ENCODE measurements at places on chromosomes 1 and 21.

DNA sequence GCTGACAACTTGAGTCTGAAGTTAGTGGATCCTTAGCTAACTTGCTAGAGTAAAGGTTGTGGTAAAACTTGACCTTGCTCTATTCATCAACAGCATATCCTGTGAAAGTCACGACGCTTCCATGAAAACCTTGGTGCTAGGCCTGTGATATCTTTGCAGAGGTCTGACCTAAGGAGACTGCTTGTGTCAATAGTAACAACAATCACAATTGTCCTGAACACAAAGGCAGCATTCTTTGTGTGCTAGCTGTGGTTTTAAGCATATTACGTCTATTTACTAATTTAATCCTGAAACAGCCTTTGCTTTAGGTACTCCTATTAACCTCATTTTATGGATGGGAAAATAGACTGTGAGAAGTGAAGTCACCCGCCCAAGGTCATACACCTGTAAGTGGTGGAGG lies 2.8 kb upstream of the CLDN14 start:
- DNase-seq: no peak

- DNase-seq: peak; percentile 79
Measured at GRCh38 chr1:36703526-36704208, 221.0 kb upstream of the CSF3R start.

GRCh38 chr1:202279806-202280205 lies 61.9 kb downstream of the UBE2T start:
- no peak for DNase-seq

GRCh38 chr1:221022331-221022730 lies 143.1 kb downstream of the HLX start:
- no peak for DNase-seq

- no peak for DNase-seq
Measured at GRCh38 chr1:75079538-75080290, 54.5 kb upstream of the LHX8 start.

- DNase-seq: peak; percentile 5
Measured at GRCh38 chr1:68953311-68953710, 456.4 kb upstream of the DEPDC1 start.

GRCh38 chr1:37989361-37989930 lies 376 bp downstream of the SF3A3 start:
- DNase-seq: peak; percentile 29

- DNase-seq: no peak
Measured at GRCh38 chr1:194298007-194298598, 1111.7 kb upstream of the B3GALT2 start.

DNA sequence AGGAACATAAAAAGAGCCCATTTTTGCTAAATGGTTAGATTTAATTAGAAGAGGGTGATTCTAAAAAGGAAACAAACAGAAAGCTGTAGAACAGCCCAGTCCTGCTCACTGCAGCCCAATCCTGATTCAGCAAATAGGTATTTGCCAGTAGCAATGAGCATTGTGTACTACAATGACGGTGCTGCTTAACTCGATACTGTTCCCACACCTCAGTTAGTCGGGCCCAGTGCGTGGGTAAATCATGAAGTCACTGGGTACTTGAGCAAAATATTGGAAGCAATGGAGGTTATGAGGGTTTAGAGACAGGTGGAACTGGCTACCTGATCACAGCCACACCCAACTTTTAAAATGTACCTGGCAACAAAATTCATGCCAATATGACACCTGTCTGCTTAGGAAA lies 101.5 kb upstream of the ADGRL2 start:
- no peak for DNase-seq

GRCh38 chr1:48947761-48948537 lies 171.3 kb upstream of the BEND5 start:
- no peak for DNase-seq

DNA sequence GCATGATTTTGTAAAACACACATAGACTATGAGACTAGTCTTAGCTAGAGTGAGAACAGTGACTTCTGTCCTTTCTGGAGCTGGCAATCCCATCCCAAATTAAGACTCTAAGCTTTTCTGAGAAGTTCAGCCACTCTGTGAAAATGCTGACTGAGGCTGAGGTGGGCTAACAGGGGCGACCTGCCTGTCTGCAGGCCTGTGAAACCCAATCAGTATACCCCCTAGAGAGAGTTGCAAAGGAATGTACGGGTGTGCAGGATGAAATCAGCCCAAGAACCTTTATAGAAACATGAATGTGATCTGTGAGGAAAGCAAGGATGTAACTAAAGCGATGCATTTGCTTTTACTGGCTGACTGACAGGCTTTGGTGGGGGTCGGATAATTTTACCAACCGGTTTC lies 16.0 kb upstream of the TBX15 start:
- no peak for DNase-seq

DNA sequence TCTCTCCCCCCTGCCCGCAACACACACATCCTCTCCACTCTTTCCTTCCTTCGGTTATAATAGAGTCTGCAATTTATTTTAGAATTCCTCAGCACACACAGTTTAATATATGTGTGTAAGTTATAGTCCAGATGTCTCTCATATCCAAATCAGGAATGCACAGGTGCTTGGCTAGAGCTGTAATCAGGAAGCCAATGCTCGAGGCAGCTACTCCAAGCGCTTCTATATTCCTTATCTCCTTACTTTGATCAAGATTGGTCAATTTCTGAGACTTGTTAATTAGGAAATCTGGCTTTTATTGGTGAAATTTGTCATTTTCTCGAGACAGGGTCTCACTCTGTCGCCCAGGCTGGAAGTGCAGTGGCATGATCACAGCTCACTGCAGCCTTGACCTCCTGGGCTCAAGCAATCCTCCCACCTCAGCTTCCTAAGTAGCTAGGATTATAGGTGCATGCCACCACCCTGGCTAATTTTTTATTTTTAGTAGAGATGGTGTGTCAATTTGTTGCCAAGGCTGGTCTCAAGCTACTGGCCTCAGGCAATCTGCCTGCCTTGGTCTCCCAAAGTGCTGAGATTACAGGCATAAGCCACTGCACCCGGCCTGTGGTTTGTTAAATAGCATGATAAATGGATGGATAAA lies 27.7 kb downstream of the RPL5 start:
- no peak for DNase-seq

DNA sequence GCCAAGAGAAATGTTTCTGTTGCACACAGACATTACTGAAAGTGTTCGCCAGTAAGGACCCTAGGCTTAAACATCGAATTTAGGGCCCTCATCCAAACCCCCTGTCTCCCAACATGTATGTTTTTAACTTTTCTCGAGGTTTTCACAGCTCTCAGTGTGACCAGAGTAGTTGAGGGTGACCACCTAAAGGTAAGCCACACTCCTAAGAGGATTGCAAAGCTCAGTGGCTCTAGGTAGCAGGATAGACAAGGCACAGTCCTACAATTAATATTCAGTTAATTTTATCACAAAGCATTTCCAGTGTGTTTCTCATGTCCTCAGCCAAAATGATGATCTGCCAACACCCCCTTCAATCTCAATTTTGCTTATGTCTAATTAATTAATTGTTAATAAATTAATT lies 695 bp upstream of the ALG14 start:
- DNase-seq: no peak

DNA sequence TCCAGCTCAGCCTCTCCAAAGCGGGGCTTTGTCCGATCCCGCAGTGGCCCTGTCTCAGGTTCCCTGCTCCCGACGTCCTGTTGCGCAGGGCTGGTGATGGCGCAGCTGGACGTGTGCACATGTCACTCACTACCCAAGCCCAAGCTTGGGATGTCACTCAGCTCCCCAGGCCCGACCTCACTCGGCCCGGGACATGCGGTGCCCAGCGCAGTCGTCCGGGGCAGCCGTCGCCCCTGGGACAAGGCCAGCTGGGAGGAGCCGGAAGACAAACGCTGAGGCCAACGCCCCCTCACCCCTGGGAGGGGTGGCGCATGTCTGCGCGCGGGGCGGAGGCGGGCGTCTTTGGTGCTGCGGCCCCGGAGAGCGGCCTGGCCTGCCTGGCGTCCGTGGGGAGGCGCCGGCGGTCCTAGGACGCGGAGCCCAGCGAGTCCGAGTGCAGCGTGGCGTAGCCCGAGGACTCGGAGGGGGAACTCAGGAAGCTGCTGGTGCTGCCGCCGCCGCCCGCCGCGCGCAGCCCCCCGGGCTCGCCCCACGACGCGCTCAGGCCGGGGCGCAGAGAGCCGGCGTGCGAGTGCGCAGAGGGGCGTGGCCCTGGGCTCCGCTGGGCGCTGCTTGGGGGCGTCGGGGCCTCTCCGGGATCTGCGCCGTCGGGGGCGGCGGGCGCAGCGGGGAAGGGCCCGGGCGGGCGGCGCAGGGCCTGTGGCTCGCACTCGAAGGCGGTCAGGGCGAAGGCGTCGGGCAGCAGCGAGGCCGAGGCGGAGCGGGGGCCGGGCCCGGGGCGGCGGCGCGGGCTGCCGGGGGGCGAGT lies 5.2 kb downstream of the HES3 start:
- peak; percentile 54 for DNase-seq

DNA sequence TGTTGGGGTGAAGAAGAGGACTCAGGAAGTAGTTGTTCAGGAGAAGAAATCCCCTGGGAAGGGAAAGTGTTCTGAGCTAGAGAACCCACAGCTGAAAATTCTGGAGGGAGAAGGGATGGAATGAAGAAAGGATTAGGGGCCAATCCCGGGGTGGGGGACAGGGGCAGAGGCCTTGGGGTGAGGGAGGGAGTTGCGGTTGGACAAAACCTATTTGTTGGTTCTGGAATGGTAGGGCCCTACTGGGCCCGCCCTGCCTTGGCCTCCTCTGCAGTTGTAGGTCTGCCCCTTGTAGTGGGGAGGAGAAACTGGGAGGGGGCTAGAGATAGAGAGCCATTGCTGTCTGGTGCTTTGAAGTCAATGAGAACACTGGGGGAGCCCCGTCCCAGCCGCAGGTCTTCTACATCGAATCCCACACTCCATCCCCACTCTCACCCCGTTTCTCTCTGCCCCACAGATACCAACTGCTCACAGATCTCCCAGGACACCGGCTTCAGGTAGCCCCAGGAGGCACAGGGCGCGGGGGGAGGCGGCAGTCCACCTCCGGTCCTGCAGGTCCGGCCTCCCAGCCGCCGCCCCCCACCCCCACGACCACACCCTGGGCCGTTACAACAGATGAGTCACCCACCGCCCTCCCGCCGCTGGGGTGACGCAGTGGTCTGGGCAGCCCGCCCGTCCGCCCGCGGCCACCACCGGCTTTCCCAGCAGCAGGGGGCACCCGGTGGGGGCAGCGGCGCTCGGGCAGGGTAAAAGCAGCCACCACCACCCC lies 1.1 kb downstream of the TAGLN2 start:
- peak; percentile 76 for DNase-seq

DNA sequence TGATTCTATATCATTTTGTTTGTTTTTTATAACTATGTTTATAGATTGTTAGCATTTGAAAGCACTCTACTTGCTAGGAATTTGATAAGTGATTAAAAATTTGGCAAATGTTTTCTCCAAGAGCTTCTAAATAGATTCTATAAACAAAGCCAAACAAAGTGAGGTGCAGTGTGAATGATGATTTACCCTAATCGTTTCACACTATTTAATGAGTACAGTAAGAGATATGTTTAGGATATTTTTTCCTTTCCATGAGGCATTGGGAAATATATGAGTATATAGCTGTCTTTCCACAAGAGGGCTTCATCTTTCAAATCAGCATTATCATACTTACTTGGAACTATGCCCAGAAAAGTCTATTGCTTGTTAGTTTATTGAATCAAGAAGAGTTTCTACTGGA lies 277.0 kb upstream of the BRINP3 start:
- DNase-seq: peak; percentile 13

- DNase-seq: no peak
Measured at GRCh38 chr1:52153010-52153409, 11.1 kb downstream of the ZFYVE9 start.

Data from lung (tissue), 17 donors.